Left renal cortex interstitium (tissue), 4 donors: ENCODE measurements at places on chromosomes 11 and 22. TPM values are rescaled to one million over a fixed set of nuclear protein-coding genes. Genes with fewer than 3 reads are reported as not detected.

DNA sequence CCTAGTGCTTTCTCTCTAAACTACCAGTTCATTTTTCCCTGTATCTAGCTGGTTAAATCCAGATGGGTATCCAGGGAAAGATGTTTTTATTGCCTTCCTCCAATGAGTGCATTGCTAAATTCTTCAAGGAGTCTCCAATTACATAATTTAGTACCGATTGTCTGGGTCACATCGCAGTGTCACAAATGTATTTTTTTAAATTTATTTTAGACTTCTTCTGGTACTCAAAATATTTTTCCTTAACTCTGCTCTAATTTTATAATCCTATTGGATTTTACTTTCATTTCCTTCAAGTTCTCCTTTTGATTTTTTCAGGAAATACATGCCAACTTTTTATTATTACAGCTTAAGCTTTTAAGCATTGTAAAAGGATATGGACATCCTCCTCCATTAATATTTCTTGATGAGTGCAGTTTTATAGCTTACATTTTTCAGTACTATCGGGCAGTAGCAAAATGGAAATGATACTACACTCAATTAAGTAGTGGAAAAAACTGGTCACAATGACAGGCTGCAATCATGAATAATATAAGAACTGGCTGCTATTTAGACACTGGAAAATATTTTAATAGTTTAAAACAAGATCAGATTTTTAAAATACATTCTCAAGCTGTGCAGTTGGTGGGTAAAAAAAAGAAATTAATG, 20.3 kb downstream of the BBOX1 start:
- DNase-seq, result no peak

DNA sequence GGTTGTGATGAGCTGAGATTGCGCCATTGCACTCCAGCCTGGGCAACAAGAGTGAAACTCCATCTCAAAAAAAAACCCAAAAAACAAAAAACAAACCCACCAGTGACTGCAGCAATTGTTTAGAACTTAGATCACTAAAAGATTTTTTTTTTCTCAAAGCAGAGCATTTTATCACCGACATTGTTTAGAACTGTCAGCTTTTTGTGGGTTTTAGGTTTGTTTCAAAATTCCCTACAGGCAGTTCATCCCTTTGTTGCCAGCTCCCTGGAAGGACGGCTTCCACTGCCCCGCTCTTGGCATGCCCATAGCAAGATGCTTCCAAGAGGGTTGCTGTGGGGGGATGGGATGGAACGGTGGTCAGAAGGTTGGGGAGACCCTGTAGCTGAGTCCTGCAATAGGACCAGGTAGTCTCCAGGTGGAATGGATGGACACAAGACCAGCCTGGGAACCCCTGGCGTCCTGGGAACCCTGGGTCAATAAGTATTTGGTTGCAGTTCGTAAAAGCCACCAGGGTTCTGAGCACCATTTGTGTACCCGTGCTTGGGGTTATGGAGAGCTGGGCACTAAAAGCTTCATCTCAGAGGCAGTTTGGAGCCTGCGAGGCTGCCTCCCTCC, 46.7 kb downstream of the TSPAN18 start:
- no peak for DNase-seq

DNA sequence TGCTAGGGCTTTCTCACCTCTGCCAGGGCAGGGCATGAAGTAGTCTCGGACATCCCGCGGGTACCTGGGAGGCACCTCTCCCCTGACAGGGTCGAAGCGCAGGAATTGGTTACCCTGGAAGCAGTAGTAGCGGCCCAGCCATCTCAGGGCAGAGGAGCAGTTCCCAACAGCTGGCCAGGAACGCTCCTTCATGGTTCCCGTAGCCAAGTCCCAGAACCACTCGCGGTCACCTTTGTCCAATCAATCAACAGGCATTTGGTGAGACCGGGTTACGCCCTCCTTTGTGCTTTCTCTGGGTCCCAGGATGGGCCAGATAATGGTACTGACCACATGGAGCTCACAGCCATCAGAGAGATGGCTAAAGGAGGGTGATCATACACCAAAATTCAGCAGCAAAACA, 3.4 kb downstream of the HPX start:
- no peak for DNase-seq

- DNase-seq, result no peak
Measured at GRCh38 chr22:35479985-35480550, 60.6 kb upstream of the RASD2 start.

DNA sequence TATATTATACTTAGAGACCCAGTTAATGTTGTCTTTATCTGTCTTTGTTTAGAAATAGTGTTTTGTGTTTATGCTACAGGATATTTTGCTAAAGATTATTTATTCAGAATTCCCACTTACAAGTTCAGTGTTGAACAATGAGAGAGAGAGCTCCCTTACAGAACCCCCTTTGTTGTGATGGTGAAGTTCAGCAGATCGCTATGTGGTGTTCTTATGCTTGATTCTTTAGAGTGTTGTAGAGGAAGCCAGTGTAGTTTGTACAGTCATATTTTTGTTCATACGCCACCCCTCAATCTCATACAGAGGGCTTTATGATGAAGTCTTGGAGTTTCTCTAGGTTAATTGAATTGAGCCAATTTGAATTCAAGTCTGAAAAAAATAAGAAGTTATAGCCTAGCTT, 150.2 kb downstream of the TMEM135 start:
- no peak for DNase-seq

GRCh38 chr11:82871646-82872045, 28.6 kb downstream of the PRCP start:
- no peak for DNase-seq

- no peak for DNase-seq
Measured at GRCh38 chr11:578276-579035, 2.2 kb downstream of the PHRF1 start.

DNA sequence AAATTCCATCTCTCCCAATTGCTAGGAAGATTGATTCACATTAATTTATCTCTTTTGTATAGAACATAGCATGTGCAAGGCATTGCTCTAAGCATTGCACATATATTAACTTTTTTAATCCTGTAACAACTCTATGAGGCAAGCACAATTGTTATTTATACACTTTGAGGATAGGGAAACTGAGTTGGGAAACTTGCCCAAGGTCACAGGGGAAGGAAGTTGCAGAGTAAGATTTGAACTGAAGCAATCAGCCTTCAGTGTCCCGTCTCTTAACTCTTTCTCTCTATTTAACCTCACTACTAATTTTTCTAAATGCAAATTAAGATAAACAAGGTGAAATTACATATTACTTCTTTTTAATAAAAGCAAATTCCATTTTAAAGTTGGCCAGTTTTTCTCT, 22.2 kb downstream of the OR56B4 start:
- no peak for DNase-seq

DNA sequence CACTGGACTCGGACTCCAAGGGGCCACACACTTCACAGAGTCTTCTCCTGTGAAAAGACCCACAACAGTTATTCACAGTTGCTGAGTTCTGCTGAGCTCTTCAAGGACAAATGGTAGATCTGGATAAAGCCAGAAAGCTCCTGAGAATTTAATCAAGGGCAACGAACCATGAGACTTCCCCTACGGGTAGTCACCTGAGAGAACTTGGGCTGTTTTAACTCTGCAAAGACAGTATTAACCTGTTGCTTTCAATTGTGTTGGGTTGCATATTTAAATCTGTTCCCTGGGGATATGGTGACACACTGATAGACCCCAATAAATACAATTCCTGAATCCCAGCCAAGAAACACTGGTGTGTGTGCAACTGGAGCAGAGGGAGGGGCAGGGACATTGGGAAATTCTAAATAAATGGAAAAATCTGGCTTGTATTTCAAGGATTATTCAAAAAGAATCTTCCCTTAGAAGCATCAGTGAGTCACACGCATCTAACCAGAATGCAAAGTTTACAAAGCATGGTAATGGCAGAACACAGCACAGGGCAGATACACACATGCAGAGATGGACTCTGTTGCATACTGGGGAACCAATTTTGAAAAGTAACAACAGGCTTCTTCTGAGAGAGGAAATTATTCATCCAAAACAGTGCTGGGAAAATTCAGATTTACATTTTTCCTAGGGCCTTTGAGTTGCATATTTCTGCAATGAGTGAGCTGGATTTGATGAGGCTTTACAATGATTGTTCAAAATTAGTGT, 4.0 kb downstream of the KCNJ1 start:
- no peak for DNase-seq

- no peak for DNase-seq
Measured at GRCh38 chr11:128916681-128917080, 25.5 kb downstream of the KCNJ5 start.

- no peak for DNase-seq
Measured at GRCh38 chr22:39515266-39516050, 4.9 kb upstream of the ATF4 start.

GRCh38 chr22:32880893-32881596, 79.5 kb downstream of the TIMP3 start:
- DNase-seq, result peak; percentile 64

DNA sequence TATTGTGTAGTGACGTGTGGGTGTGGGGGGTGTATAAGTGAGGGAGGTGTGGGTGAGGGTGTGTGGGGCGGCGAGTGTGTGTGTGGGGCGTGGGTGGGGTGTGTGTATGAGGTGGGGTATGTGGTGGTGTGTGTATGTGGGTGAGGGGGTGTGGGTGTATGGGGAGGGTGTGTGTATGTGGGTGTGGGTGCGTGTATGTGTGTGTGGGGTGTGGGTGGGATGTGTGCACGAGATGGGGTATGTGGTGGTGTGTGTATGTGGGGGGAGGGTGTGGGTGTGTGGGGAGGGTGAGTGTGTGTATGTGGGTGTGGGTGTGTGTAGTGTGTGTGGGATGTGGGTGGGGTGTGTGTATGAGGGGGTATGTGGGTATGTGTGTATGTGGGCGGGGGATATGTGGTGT, 205.5 kb downstream of the OPCML start:
- no peak for DNase-seq

DNA sequence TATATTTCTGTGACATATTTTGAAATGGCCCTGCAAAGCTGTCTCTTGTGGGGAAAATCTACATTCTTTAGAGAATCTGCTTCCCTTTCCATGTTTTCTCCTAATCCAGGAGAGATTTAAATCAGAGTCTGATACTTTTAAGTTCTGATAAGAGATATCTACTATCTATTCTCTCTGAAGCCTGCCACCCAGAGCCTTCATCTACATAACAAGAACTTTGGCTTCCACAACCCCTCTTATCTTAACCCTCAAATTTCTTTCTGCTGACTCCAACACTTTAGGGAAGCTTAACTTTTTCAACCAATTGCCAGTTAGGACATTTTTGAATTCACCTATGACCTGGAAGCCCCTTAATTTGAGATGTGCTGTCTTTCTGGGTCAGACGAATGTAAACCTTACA, 965.2 kb downstream of the TBC1D22A start:
- DNase-seq, result no peak

DNA sequence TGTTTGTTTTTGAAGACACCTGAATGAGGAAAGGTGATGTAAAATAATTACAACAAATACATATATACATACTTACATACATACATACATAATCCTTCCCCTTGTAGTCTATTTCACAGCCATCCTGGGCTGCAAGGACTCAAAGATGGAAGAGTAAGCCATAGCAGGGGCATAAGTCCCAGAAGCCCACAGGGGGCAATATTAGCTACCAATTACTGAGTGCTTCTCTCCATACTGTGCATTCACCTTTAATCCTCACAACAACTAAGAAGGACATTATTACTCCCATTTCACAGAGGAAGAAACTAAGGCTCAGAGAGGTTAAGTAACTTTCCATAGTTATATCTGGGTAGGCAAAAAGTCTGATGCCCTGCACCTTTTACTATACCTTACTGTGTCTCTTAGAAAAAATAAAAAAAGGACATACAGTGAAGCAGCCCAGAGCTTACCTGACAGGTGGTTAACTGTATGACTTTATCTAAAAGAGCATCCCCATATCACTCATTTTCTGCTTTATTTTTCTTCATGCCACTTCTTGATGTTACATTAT, 2.7 kb downstream of the SERGEF start:
- DNase-seq, result no peak

GRCh38 chr11:68396516-68396915, 64.0 kb upstream of the PPP6R3 start:
- no peak for DNase-seq

GRCh38 chr22:29427176-29427760, 11.1 kb upstream of the RFPL1 start:
- DNase-seq, result no peak

GRCh38 chr11:44817207-44817949, 90.6 kb downstream of the TSPAN18 start:
- no peak for DNase-seq

DNA sequence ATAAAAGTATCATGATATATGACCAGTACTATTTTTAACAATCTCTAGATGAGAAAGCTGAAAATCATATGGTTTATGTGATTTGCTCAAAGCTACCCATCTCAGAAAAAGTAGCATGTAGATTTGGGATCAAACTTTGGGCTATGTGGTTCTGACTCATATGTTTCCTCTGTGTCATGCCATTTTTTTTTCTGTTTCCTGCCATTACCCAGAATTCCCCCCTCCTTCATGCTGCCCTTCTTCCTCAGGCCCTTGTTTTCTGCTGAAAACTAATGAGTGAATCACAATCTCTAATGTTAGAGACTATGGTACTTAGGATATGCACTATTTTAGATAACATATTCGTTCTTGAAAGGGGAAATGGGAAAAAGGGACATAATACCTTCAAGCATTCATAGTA, 80.7 kb downstream of the JRKL start:
- no peak for DNase-seq

- DNase-seq, result no peak
Measured at GRCh38 chr11:79686703-79687419, 246.0 kb upstream of the TENM4 start.

DNA sequence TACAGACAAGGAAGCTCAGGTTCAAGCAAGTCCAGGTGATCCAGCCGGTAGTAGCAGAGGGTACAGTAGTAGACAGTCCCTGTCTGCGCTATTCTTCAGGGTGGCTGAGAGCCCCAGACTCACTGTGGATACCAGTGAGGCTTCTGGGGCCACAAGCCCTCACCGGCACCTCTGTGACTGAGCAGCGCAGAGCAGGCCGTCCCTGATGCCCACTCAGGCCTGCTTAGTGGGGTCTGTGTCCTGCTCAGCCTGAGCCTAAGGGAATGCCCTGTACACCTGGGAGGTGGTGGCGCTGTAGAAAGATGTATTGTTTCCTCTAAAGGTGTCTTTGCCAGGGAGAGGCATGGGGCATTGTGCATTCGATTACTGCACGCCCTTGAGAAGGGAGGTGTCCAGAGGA, 143.8 kb downstream of the CACNA1I start:
- no peak for DNase-seq

FAT3 gene
- 8.0 TPM for polyA plus RNA-seq

OR5W2 gene
- polyA plus RNA-seq, result not detected

PDGFB gene
- 17.4 TPM for polyA plus RNA-seq

ANO1 gene
- polyA plus RNA-seq, result 10.1 TPM

SREBF2 gene
- 90.0 TPM for polyA plus RNA-seq

PARVG gene
- polyA plus RNA-seq, result 2.0 TPM

CALCB gene
- 3.4 TPM for polyA plus RNA-seq
